Activated gamma-delta T cell treated with anti-CD3 and anti-CD28 coated beads, Interleukin-2, amount 50 U/mL, for 16 hours (primary cell): ENCODE measurements at places on chromosomes 7 and 10.
A peak's percentile ranks its signal among the peaks of the same experiment; 100 is the strongest.

DNA sequence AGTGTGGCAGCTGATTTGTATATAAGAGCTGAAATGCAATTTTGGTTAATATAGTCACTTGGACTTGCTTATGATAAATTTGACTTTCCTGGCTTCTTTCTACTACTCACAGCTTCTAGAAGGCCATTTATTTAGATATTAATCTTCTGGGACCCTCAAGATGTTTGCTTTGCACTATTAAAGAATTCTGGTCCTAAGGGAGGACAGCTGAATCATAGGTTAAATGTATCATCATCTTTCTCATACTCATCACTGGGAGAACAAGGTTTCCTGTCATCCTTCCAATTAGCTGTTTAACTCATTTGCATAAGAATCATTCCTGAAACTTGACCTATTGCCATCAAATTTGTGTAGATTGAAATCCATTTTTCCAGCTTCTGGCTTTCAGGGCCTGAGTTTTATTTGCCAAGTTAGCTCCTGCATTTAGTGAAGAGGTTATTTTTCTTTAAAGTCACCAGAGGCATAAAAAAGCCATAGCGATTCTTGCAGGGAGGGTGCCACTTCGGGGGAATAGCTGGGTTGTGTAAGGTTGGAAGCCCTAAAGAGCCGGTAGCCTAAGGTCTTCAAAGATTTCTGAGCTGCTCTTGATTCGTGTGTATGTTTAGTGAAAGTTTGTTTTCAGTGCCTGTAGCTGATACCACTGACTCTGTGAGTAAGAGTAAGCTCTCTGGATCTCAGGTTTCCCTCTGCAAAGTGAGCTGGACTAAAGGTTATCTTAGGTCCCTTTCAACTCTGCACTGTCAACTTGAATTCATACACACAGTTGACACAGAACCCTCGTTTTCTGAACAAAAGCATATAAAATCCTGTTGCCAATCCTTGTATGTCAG lies 4.3 kb downstream of the MAP3K8 start:
- no peak for DNase-seq

DNA sequence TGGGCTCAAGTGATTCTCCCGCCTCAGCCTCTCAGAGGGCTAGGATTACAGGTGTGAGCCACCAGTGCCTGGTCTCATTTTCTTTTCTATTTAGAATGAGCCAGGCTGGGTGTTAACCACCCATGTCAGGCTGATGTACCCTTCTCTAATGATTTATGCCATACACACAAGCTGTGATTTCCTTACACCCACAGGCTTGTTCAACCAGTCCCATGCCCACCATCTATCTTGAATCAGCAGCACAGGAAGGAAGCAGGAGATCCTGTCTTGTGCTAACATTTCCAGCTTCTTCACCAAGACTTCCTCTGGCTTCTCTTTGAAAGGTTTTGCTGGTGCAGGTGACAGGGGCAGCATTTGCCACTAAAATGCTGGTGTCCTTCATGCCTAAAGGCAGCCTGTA lies 176.4 kb downstream of the GATA3 start:
- DNase-seq: no peak

DNA sequence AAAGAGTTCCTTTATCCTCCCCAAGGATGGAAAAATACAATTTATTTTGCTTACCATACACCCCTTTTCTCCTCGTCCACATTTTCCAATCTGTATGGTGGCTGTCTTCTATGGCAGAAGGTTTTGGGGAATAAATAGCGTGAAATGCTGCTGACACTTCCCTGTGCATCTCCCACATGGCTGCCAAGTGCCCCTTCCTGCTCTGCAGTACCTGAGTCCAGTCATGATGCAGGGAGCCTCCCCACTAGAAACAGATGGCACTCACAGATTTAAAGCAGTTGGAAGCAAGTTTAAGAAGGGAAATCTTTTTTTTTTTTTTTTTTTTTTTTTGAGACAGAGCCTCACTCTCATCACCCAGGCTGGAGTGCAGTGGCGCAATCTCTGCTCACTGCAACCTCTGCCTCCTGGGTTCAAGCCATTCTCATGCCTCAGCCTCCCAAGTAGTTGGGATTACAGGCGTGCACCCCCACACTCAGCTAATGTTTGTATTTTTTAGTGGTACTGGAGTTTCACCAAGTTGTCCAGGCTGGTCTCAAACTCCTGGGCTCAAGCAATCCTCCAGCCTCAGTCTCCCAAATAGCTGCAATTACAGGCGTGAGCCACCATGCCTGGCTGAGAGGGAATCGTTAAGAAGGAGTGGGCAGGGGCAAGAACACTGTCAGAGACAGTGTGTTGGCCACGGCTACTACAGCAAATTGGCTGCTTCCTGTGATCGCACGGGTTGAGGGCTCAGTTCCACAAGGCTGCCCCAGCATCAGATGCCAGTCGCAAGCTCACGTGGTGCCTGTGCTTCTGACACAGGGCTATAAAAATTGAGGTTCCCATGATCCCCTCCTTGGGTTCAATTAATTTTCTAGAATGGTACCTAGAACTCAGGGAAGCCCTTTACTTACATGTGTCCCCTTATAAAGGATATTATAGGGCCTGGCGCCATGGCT lies 5.3 kb upstream of the PILRA start:
- DNase-seq: no peak

DNA sequence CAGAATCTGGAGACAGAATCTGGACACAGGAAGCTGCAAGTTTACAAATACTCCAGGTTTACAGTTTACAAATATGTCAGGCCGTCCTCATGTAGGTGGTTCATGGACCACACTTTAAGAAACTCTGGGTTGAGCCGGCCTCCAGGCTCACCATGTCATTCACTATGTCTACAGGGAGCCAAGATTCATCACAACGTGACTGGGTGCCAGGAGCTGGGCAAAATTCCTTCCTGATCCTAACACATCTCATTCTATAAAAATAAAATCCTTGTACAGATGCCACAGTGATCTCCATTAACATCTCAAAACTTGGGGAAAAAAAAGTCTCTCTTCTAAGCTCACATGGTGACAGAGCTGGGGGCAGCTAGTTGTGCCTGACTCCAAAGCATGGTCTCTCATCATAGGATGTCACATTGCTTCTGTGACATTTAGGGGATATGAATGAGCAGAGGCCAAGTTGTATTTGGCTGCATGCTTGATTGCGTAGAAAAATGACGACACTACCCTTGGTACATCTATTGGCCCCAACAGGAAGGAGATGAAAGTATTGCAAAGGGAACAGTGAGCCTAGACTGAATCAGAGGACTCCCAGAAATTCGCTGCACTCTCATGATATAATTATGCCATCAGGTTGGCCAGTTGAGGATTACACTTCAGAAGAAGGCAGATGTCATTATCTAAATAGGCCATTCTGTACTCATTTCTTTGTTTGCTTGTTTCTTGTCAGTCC lies 35.9 kb downstream of the MTURN start:
- DNase-seq: no peak

- no peak for DNase-seq
Observed at GRCh38 chr10:132266594-132267161, 41.1 kb downstream of the STK32C start.

DNA sequence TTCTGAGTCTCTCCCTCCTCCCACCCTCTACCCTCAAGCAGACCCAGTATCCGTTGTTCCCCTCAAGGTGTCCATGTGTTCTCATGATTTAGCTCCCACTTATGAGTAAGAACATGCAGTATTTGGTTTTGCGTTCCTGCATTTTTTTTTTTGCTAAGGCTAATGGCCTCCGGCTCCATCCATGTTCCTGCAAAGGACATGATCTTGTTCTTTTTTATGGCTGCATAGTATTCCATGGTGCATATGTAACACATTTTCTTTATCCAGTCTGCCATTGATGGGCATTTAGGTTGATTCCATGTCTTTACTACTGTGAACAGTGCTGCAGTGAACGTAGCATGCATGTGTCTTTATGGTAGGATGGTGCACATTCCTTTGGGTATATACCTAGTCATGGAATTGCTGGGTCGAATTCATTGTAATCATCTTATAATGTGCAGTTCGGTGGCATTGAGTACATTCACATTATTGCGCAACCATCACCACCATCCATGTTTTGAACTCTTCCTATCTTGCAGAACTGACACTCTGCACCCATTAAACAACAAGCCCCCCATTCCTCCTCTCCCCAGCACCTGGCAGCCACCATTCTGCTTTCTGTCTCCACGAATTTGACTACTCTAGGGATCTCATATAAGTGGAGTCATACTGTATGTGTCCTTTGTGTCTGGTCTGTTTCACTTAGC lies 125.5 kb downstream of the CAMK1D start:
- DNase-seq: no peak

- no peak for DNase-seq
Observed at GRCh38 chr7:29019896-29020295, 61.8 kb upstream of the TRIL start.

- no peak for DNase-seq
Observed at GRCh38 chr7:29095631-29096445, 50.5 kb downstream of the CPVL start.

DNA sequence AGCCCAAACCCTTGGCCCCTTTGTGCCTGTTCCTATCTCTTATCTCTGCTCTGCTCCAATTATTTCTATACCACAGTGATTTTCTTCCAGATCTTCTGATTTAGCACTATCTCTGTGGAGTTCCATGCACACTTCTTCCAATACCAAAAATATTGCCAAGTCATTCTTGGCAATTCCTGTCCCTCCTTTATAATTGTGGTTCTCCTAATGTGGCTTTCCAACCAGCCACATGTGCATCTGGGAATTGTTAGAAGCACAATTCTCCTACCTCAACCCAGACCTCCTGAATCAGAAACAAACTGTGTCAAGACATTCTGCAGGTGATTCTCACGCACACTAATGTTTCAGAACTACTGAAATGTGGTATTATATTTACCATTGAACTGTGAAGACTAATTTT lies 447.8 kb upstream of the IGFBP3 start:
- no peak for DNase-seq

DNA sequence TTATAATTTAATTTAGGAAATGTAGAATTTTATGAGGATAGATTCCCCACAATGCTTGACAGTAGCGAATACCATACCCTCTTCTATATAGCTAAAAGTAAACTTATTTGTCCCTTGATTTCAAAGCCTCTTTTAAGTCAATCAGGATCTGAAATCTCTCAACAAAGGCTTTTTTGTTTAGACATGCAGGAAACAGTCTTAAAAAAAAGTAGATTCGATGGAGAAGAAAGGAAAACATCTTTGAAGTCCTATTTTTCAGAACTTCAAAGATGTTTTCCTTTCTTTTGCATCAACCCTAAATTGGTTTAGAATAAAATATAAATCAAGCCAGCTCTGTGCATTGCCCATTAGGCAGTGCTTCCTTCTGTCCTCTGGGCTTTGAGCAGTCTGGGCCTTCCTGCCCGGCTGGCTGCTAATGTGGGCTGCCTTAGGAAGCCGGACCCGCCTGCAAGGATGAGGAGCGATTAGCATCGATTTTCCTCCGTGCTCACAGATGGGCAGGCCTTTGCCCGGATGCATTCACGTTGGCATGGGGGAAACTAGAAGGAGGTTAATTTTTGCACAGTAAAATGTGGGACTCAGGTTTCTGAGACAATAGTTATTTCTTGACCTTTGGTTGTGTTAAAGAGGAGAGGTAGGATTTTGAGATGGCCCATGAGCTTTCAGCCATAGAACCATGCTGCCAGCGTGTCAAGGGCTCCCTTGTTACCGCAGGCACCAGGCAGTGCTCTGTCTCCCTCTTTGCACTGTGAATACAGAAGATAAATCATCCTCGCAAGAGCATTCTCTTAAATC lies 15.5 kb downstream of the MSRB2 start:
- DNase-seq: no peak

DNA sequence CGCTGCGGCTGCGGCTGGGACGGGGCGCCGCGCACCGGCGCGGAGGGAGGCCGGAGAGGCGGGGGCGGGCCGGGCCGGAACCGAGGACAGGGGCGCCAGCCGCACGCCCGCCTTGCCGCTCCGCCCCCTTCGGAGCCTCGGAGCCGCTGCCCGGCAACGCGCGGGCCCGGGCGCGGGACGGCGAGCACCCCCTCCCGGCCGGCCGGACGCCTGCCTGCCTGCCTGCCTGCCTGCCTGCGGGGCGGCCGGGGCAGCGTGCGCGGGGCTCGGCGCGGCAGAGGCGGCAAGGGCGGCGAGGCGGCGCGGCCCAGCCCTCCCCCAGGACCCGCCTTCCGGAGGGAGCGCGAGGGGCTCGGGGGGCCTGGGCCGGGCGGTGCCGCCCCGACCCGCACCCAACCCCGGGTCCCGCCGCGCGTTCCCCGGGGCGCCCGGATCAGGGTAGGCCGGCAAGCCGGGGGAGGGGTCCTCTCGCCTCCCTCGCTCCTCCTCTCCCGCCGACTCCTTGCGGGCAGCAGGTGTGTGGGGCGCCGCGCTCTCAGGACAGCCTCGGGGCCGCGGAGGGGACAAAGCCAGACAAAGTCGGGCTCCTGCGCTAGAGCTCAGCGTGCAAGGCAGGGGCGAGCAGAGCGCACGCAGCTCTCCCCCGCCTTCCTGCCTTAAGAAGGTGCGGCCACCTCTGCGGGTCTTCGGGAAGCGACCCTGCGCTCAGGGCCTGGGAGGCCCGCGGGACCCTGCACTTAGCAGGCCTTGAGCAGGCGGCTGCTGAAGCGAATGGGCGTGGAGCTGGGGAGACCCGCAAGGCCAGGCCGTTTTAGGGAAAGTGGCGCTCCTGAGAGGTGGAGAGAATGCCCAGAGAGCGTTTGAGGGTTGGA lies at the start of gene KIAA1549:
Gene KIAA1549 (minus strand): TSS at position 58 of the 872 bp plus-strand sequence. CDS start 120 bp downstream, outside the sequence.
- peak; percentile 17 for DNase-seq
